ENCODE measurements at places on chromosomes 7 and 10.

DNA sequence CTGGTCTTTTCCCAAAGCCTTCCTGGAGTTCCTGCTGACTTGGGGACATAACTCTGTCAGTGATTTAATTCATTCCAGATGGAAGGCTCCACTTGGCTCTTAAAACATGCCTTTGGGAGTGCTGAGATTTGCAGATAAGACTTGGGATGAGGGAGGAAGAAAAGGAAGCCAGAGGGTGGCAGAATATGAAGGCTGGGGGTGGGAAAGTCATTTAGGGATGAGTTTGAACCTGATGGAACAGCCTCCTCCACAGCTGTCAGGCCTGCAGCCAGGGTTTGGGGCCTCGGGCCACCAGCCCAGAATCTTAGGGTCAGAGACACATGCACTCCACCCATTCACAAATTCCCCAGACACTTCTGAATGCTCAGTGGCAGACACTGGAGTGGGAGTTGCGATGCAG, 28.4 kb upstream of the EIF5AL1 start:
- no peak for DNase-seq

DNA sequence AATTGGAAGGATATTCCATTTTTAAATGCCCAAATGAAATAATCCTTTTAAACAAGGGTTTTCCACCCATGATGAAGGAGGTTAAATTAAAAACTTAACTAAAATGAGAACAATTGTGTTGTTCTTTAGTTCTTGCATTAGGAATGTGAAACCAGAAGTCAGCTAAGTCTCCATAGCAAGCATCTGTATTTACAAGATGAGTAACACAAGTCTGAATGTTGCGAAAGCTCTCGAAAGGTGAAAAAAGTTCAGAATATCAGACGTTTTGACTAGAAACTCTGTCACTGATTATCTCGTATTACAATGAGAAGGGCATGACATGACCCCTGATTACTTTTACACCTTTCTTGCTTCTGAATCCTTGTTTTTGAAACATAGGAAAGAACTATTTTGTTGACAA, 149.6 kb downstream of the BICC1 start:
- peak; percentile 92 for DNase-seq

DNA sequence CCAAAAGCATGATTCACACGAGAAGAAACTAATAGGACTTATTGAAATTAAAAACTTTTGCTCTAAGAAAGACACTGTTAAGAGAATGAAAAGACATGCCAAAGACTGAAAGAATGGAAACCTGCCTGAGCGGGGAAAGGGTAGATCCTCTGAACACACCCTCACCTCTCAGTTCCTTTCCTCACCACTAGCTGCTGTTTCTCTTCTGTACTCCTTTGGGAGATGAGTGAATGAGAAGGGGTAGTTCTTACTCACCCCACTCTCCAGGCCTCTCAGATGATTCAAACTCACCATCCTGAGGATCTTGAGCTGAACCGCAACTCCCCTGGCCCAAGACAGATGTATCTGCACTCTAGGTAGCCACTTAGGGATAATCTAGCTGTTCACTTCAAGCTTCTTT, 41.9 kb downstream of the IQUB start:
- peak; percentile 45 for DNase-seq

DNA sequence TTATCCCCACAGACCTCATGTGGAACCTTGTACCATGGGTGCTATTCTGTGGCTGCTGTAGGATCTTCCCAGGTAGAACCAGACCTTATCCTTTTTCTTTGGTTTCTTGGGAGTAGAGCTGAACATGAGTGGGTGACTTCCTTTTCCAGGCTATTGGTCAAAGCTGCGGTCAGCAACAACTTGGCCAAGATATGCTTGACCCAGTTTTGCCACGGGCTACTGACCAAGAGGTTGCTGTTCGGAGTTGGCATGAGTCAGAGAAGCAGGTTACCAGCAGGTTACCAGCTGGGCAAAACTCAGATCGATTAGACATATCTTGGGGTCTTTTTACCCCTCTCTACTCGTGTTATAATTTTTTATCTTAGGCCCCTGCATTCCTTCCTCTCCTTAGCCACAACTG, 36.7 kb upstream of the HDAC9 start:
- peak; percentile 37 for DNase-seq

DNA sequence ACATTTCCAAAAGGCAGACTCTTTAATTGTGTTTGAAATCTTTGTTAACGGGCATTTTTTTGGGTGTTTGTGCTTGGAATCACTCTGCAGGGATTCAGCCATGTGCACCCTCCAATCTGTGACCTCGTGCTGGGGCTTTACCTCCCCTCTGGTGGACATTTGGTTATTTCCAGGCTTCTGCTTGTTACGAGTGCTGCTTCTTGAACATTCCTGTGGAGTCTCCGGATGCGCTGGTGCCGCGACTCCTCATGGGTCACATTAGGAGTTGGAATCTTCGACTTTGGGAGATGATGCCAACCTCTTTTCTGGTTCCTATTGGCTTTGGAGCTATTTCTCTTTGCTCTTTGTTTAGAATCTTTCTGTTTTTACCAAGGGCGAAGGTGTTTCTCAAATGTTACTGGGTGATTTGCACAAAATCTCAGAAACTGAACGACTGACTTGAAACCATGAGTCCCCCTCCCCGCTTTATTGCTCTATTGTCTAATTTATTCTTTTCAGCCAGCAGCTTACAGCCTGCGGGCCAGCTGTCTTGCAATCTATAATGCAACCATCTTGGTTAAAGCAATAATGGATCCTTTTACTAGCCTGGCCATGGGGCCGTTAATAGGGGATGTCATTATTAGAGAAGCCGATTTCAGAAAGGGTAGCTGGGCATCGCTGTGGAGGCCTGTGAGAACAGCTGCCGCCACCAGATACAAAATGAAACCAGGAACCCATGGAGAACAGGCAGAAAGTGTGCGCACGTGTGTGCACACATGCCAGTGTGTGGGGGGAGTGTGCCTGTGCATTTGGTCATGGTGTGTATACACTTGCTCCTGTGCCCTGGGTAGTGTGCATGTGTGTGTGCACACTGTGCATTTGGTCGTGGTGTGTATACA, 9.9 kb upstream of the DPYSL4 start:
- no peak for DNase-seq

GRCh38 chr7:151675196-151675920, 155.7 kb upstream of the RHEB start:
- DNase-seq = no peak

DNA sequence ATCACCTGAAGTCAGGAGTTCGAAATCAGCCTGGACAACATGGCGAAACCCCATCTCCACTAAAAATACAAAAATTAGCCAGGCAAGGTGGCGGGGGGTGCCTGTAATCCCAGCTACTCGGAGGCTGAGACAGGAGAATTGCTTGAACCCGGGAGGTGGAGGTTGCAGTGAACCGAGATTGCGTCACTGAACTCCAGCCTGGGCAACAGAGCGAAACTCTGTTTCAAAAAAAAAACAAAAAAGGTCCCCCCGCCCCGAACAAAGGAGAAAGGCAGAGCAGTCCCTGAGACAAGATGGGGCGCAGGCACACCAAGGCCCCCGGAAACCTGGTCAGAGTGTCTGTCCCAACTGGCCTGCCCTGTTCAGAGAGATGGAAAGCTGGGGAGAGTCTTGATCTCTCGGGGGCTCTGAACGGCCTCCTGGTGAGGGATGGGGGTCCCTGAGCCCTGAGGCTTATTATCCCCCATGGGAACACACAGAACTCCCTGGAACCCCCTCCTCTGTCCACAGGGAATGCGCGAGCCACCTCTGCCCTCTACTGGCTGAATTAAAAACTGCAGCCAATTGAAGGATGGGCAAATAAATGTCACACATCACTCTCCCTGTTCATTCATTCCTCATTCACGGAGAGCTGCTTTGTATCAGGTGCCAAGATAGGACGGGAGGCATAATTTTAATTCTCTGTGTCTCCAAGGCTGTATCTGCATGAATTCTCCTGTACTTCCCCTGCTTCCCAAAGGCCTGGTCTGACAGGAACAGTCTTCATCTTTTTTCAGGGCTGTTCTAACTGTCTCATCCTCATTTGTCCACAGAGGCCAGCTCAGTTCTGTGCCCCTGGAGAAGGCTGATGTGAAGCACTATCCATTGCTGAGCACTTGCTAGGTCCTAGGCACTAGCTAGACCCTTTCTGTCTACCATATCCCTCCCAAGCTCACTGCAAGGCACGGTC, 28.9 kb downstream of the MAT1A start:
- DNase-seq = peak; percentile 24

GRCh38 chr7:134823400-134823799, 44.0 kb downstream of the CALD1 start:
- DNase-seq = peak; percentile 62

DNA sequence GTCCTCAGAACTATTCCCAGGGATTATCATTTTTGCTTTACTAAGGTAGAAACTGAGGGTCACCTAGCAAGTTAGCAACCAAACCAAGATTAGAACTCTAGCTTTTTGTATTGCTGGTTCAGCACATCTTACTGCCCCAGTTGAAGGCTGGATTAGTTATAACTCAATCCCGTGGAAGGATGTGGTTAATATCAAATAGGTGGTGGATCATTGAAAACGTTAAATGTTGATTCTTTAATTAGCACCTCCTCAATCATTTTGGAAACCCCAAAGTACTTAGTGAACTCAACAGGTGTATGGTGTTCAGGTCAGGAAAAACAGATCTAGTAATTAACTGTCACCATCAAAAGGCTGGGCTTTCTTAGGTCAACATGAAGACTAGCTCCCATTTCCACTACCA, 152.4 kb downstream of the ARID5B start:
- no peak for DNase-seq

DNA sequence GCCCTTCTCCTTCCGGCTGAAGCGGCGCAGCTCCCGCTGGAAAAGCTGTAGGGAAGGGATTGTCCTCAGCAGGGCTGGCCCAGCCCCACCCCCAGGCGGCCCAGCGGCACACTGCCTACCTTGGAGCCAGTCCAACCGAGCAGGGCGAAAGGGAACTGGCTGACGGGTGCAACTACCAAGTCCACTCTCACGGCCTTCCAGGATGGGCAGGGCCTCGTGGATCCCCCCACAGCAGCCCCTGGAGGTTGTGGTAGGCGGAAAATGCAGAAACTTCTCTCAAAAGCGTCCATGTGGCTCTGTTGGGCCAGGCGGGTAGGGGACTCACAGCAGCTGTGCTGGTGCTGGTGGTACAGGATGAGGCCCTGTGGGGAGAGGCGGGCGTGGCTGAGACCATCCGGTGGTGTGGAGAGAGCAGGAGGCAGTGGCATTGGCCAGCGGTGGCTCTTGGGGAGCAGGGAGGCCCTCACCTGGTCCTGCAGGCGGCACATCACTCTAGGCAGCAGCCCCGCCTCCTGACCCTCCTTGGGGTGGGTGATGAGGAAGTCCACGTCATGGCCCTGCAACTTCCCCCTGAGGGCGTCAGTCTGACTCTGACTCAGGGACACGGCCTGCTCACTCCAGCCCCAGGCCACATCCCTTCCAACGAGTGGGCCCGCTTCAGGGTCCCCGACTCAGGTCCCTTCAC, 8.4 kb upstream of the PGAM2 start:
- DNase-seq = peak; percentile 62

GRCh38 chr7:49643321-49643720, 130.1 kb upstream of the VWC2 start:
- no peak for DNase-seq

DNA sequence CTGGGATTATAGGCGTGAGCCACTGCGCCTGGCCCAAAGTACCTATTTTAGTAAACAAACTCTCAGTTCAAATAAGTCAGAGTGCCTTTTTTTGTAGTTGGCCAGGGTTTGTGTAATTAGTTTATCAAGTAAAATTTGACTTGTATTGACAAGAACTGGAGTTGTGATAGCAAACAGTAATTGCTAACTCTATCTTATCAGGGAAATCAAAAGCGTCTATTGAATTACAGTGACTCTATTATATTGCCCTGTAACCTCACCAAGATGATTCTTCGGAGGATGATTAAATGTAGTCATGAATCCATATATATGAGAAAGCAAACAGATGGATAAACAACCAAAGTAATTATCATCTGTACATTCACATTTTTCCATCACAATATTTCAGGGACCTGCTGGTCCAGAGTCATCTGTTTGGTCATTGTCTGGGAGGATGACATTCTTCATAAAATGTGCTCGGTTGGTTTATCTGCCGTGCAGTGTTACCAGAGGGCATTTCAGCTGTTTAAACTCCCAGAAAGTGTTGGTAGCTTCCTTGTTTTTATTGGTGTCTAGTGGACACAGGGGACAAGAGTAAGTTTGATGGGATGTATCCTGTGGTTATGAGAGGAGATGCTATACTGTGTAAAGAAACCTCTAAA, 35.6 kb downstream of the DOCK1 start:
- DNase-seq = no peak

DNA sequence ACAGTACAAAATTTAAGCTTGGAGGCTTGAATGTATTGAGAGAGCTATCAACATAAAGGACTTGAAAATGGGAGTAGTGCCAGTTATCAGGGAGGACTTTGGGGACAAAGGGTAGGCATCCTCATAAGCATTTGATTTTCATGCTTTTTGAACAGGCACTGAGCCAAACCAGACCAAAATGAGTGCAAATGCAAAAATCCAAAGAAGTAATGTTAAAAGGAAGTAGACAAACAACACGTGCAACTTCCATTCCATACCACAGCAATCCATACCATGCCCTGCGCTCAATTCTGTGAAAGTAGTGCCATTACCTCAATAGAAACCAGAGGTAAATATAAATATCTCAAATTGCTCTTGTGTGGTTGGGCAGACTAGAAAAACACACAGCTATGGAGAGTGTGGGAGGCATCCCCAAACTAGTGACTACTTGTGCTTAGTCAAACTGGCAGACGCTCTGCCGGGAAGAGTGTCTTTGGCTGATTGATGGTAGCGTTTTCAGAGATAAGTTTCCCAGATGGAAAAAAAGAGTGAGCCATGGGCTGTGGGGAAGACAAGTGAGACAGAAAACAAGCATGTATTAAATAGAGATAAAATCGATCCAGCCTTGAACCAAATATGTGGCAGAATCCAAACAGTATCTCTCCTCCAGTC, 161.5 kb downstream of the CREB5 start:
- no peak for DNase-seq

GRCh38 chr7:28623863-28624262, 211.5 kb downstream of the CREB5 start:
- no peak for DNase-seq

DNA sequence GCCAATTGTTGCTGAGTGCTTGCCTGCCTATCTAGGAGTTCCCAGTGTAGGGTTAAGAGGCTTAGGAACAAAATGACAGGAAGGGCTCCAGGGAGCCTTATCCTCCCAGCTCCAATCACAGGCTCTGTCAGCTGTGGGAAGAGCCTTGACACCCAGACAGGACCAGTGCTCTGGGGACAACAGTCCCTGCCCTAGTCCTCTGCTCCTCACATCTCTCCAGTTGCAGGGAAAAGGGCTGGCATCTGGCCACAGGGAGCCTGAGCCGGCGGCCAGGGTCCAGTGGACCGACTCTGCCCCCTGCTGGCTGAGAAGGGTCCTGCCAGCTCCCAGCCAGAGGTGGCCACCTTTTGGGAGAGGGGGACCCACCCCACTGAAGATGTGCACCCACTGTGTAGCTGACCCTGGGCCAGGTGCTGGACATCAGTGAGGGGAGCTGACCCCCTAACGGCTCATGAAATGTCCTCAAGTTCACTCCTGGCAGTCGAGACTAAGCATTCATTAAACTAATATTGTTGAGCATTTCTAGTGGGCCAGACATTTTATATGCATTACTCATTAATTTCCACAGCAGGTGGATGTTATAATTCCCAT, 17.6 kb downstream of the DNAJB12 start:
- peak; percentile 84 for DNase-seq

Data from LHCN-M2 (cell line).